ENCODE measurements at places on chromosomes 5 and 9.

- DNase-seq = no peak
These were observed 215.7 kb downstream of the SEMA6A start for GRCh38 chr5:116358911-116359418.

- no peak for DNase-seq
These were observed 164.2 kb upstream of the TARS1 start for GRCh38 chr5:33276628-33276950.

GRCh38 chr5:34583167-34583566 is 73.0 kb upstream of the RAI14 start:
- DNase-seq = no peak

GRCh38 chr9:32434892-32435291 is 50.4 kb downstream of the ACO1 start:
- no peak for DNase-seq

- no peak for DNase-seq
These were observed 180.3 kb upstream of the ADRA1B start for GRCh38 chr5:159735749-159736660.

DNA sequence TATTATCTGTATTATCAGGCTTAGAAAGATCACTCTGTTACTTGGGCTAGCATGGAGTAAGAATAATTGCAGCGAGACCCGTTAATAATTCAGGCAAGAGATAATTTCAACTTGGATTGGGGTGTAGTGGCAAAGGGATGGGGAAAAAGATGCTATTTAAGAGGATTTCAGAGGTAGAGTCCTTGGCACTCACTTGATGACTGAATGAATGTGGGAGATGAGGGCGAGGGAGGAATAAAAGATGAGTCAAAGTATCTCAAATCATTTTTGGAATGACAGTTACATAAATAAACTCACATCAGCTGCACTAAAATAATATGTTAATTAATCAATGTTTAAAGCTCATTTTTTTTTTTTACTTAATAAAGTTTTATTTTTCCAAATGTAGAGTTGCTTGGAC is 4.5 kb upstream of the GPR21 start:
- no peak for DNase-seq

GRCh38 chr5:139893873-139894272 is 98.3 kb downstream of the PSD2 start:
- no peak for DNase-seq

DNA sequence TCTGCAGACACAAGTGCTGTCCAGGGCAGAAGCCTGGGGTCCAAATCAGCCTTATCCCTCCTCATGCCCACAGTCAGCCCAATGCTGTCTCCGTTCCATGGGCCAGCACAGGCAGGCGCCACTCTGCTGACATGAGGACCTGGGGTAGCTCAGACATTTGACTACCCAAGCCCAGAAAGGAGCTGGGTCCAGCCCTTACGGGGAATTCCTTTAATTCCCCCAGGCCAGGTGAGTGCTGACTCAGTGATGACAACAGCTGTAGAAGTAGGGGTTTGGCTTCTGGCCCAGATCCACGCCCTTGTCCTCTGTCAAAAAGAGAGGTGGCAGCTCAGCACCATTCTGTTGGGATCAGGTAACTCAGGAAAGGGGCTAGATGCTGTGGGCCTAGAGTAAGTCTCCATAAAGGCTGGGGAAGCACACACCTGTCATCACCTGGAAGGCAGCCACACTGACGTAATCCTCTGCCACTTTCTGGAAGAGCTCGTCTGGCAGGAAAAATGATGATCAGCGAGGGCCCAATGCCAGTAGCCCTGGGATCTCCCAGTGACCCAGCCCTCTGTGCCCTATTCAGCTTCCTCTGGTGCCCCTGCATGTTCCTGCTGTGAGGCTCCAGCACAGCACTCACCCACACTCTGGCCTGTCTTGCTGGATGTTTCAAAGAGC is 1.9 kb downstream of the RAB24 start:
- DNase-seq = no peak

- no peak for DNase-seq
These were observed 1945.9 kb upstream of the NUDT12 start for GRCh38 chr5:105508519-105508918.

DNA sequence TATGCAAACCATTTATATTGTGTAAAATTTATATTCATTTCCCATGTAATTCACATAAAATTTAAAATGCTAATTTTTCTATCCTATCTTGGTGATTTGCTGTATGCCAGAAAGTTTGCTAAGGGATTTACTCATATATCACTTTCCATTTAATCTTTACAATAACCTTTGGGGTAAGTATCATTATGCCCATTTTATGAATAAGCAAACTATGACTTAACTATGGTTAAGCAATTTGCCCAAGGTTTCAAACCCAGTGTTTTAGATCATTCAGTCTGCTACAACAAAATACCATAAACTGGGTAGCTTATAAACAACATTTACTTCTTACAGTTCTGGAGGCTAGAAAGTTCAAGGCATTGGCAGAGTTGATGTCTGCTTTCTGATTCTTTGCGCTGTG is 246.4 kb upstream of the TMEM161B start:
- DNase-seq = no peak

- no peak for DNase-seq
These were observed 2.0 kb downstream of the LHX2 start for GRCh38 chr9:124013309-124014210.

DNA sequence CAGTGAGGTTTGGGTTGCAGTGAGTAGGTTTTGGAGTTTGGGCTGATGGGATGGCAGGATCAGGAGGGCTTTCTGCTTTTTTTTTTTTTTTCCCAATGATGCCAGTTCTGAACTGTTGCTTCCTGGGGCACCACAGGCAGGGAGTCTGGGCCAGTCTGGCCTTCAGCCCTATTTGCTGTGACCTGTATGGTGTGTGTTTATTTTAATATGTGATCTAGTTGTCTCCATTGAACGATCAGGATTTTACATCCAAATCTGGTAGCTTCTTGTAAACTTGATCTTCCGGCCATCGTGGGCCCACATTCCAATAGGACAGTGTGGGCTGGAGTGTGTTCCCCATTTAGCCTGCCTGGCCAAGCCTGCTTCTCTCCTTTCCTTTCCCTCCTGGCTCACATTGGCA is 25.8 kb upstream of the DAB2IP start:
- no peak for DNase-seq

DNA sequence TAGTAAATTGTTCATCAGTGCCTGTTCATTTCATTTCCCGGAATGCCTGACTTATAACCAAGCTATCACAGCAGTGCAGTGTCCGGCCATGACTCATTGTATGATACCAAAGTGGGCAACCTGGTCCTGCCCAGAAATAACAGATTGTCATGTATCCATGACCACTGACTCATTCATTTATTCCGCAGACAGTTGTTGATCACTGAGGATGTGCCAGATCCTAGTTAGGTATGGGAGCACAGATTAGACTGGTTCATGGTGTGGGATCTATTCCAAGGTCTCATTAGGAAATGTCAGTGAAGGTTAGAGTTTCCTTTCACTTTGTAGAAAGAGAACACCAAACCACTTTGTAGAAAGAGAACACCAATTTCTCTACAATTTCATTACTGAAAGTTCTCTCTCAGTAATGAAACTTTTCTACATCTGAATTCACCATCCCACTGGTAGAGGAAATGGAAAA is 8.7 kb downstream of the NREP start:
- DNase-seq = no peak

GRCh38 chr5:2575292-2575691 is 176.2 kb downstream of the IRX2 start:
- DNase-seq = no peak

GRCh38 chr9:97534961-97535594 is 33.6 kb downstream of the TMOD1 start:
- no peak for DNase-seq

DNA sequence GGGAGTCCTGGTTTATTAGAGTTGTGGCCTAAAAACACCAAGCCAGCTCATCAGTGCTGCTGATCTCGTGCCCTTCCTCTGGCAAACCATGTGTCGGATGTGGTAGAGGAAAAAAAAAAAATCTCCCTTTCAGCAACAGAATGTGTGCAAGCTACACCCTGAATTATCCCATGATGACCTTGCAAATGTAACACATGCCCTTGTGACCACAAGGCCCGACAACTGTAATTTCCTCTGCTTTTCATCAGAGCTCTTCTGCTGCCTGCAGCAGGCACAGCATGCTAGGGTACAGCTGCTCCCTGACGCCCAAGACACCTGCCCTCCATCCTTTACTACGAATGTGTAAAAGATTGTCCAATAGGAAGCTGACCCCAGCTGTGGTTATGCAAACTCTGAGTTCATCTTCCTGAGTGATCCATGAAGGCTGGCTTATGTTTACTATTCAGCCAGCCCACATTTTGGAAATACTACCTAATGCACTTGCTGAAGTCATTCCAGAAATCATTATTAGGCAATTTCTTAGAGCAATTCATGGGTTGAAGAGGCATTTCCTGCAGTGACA is 14.6 kb upstream of the BNC2 start:
- no peak for DNase-seq

GRCh38 chr5:51033215-51033614 is 350.0 kb upstream of the ISL1 start:
- no peak for DNase-seq

GRCh38 chr5:73749485-73750270 is 123.7 kb downstream of the ARHGEF28 start:
- no peak for DNase-seq

DNA sequence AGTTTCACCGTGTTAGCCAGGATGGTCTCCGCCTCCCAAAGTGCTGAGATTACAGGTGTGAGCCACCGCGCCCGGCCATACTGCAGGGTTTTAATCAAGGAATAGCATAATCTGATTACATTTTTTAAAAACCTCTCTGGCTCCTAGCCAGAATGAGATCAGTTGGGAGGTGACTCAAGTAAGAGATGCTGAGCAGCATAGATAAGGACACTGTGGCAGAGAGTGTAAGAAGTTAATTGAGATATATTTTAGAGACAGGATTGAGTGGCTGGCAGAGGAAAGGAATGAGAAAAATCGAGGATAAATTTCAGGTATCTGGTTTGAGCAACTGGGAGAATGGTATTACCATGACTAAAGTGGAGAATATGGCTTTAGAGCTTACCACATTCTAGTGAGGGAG is 7.3 kb upstream of the RIGI start:
- DNase-seq = no peak

DNA sequence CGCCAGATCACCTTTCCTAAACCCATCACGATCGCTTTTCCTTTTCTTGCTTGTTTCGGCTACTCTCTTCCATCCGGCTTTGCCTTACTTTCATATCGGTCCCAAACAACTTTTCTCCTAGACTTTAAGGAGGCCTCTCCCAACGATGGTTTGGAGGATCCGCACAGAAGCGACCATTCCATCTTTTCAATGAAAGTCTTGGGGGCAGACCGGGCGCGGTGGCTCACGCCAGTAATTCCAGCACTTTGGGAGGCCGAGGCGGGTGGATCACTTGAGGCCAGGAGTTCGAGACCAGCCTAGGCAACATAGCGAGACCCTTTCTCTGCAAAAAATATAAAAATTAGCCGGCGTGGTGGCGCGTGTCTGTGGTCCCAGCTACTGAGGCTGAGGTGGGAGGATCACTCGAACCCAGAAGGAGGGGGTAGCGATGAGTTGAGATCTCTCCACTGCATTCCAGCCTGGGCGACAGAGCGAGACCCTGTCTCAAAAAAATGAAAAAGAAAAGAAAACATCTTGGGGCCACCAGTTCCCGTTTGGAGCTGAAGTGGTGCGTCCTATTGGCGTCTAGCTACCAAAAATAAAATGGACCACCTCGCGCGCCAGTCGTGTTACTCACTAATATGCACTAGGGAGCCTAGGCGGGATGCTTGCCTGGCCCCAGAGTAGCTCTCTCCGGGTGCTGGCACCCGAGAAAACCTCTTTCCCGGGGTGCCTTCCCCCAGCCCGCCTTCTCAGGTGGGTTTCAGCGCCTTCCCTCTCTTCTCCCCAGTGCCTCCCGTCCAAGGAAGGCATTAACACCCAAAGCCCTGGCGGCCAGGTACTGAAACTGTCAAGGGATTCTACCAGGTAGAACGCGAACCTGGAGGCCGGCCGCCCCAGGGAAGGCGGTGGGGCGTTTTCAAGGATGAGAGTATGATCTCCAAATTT is 800 bp upstream of the AP3B1 start:
- peak; percentile 26 for DNase-seq

DNA sequence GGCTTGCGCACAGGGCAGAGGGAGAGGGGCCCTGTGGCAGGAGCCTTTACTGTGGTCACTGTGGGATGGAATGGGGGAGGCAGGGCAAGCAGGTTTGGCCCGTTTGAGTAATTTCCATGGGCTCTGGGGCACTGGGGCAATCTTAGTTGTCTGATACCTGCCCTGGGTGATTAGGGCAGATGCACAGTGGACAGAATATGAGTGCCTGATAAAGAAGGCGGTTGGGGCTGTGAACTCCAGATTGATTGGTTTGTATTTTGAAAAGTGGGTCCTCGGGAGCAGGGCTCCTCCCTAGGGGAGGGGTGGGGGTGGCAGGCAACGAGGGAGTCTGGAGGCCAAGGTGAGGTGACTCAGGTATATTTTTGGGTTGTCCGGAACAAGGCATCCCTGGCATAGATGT is 247.5 kb downstream of the NSG2 start:
- DNase-seq = no peak

- DNase-seq = no peak
These were observed 88.2 kb upstream of the PANK3 start for GRCh38 chr5:168667301-168667840.

- no peak for DNase-seq
These were observed 119.5 kb upstream of the CTNND2 start for GRCh38 chr5:12023614-12024241.

- no peak for DNase-seq
These were observed 70.7 kb downstream of the RFK start for GRCh38 chr9:76323490-76323889.

DNA sequence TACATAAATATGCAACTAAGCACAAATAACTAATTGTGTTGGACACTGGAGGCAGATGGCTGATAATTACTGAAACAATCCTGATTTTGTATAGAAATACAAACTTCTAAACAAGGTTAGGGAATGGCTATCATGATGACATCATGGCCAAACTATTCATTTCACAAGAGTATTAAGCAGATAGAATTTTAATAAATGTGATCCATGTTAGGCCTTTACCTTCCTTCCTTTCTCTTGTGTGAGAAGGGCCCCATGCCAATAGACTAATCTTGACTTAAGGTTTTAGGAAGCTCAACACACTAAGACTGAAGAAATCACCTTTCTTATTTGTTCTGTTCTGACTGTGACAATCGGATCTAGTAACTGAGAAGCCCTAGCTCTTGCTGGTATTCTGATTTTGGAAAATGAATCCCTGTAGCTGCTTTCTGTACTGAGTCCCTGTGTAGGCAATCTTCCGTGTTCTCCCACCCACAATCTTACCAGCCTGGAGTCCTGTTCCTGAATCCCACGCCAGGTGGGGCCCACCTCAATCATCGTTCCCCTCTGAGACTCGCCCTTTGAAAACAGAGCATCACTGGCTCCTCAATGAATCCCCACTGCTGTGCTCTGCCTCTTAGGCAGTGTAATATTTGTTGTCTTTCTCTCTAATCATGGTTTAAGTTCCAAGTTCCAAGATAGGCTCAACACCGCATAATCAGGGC is 168.7 kb upstream of the GNA14 start:
- no peak for DNase-seq

DNA sequence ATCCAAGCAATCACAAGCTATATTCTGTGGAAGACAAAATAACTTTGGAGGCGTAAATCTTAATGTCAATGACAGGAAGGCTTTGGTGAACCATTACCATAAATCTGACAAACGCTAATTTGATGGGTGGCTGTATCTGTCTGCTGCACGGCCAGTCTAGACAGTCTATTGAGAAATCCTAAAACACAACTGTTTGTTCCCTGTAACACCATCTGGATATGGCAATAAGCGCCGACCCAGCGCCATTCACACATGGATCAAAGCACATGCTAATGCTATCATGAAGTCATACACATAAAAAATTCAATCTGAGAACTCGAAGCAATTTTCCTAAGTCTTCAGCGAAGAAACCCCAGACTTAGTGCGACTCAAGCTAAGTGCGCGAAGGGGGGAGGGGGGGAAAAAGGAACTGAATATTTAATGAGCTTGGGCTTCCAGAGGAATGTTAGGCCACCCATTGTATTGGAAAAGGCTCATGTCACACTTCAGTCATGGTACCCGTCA is 95.1 kb downstream of the ARL15 start:
- DNase-seq = no peak
